ENCODE measurements at places on chromosomes 13 and 19.

DNA sequence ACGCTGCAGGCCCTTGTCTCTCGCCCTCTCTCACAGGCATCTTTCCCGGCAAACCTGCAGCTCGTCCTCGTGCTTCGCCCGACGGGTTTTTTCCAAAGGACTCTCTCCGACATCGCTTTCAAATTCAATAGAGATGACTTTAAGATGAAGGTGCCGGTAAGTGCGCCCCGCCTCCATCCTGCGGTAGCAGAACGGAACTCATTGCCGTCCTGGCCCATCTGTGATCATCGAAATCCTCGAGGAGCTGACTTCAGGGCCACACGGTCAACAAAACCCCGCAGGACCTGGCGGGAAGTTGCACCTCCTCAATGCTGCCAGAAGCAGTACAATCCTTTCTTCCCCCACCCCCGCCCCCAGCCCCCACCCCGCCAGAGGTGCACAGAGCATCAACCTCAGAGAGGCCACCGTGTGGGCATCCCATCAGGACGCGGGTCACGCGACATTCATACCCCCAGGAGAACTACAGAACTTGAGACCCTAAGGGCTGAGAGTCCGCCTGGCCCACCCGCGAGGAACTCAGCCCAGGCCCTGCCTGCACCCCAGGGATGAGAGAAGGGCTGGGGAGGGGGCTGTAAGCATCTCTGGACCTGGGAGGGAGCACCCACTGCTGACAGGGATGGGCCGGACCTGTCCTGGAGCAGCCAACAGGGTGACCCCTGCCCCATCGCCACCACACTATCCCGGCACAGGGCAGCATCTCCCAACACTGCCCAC is 44.9 kb upstream of the F7 start:
- no peak for DNase-seq

- DNase-seq, result no peak
Observed at GRCh38 chr19:5113633-5114586, 145.0 kb downstream of the KDM4B start.

GRCh38 chr19:3798137-3798536 is 12.0 kb upstream of the MATK start:
- DNase-seq, result no peak

GRCh38 chr19:35461060-35461459 is 13.0 kb downstream of the FFAR2 start:
- DNase-seq, result no peak

DNA sequence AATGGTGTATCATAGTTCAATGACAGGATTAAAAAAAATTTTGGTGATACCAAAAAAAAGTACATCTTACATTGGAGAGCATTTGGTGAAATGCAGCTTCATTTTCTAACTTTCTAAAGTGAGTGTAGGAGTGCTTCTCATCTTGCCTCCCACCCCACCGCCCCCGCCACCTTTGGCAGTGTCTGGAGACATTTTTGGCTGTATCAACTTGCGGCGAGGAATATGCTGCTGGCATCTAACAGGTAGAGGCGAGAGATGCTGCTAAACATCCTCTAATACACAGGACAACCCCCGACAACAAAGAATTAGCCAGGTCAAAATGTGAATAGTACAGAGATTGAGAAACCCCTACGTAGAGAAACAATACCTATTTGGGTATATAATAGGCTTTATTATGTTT is 1.7 kb downstream of the DLEU7 start:
- no peak for DNase-seq

DNA sequence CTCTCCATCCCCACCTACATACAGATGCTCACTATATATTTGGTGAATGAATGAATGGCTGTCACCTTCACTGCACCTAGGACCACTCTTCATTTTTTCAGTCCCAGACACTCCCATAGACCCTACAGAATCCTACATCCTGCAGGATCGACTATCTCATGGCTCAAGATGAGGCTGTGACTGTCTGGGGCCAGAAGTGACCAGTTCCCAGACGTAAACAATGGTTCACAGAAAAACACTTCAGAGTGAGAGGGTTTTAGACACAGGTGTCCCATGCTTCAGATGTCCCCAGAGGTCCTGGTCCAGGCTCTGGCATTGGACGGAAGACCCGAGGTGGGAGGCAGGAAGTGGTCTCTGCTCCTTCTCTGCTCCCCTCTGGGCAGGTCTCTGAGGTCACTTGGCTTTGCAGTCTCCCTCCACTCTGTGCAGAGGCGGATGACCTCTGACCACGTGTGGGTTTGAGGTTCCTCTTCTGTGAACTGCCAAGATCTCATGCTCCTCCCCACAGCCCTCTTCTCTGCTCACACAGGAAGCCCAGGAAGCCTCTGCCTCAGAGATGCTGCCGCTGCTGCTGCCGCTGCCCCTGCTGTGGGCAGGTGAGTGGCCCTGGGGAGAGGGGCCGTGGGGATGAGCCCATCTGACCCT is 24.9 kb downstream of the SIGLEC7 start:
- DNase-seq, result no peak

DNA sequence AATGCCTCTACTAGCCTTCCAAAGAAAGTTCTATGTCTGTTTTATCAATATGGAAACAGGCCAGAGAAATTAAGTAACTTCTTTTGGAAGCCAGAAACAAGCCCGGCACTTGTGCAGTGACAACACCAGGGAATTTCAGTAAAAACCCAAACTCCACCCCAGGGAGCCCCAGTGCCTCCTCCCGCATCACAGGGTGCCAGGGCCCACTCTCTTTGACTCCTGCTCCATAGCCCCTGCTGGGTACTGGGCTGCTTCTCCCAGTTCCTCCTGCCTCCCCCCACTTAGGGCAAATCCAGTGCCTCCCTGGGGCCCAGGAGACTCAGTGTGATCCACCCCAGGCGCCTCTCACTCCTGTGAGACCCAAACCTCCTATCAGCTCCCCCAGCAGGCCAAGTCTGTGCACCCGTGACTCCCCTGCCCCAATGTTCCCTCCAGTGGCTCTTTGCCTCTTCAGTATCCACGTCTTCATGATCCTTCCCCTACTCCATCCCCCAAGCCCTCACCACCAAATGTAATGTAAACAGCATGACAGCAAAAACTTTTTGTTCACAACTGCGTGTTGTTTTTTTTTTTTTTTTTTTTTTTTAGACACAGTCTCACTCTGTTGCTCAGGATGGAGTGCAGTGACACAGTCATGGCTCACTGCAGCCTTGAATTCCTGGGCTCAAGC is 2.3 kb upstream of the FFAR3 start:
- DNase-seq, result no peak

GRCh38 chr13:69721631-69722030 is 386.0 kb upstream of the ATXN8OS start:
- DNase-seq, result no peak
